ENCODE measurements at places on chromosomes 3 and 15. TPM values are rescaled to one million over a fixed set of nuclear protein-coding genes. Genes with fewer than 3 reads are reported as not detected.

PDHB gene
- 67.8 TPM for total RNA-seq

TMEM207 gene
- total RNA-seq = not detected

NKIRAS1 gene
- total RNA-seq = 7.9 TPM

NPAP1 gene
- total RNA-seq = not detected

CTXND1 gene
- 0.01 TPM for total RNA-seq

CFAP91 gene
- total RNA-seq = 0.40 TPM

TYRO3 gene
- 15.8 TPM for total RNA-seq

KCNH8 gene
- total RNA-seq = not detected

LRRC2 gene
- not detected for total RNA-seq

USP4 gene
- total RNA-seq = 12.6 TPM

MPI gene
- total RNA-seq = 28.0 TPM

CCDC9B gene
- total RNA-seq = 20.2 TPM

WDR93 gene
- total RNA-seq = 0.13 TPM

MESP2 gene
- total RNA-seq = 0.54 TPM

SGO1 gene
- 13.8 TPM for total RNA-seq

LDHAL6B gene
- total RNA-seq = not detected

RTP3 gene
- not detected for total RNA-seq

SCG5 gene
- 2.4 TPM for total RNA-seq

IGSF10 gene
- 0.53 TPM for total RNA-seq

PLA2G4E gene
- not detected for total RNA-seq

B3GNT5 gene
- total RNA-seq = 29.3 TPM

SH3BP5 gene
- 20.3 TPM for total RNA-seq

IRAK2 gene
- 26.4 TPM for total RNA-seq

CFAP161 gene
- total RNA-seq = not detected

LMOD3 gene
- total RNA-seq = not detected

ZNF774 gene
- 0.62 TPM for total RNA-seq

TRIM42 gene
- total RNA-seq = not detected

VEPH1 gene
- 0.13 TPM for total RNA-seq

PPP1R14D gene
- total RNA-seq = not detected

CLDN16 gene
- total RNA-seq = not detected

SMCO1 gene
- total RNA-seq = 0.03 TPM

FMN1 gene
- 0.25 TPM for total RNA-seq

CHDH gene
- total RNA-seq = 1.9 TPM

THRB gene
- total RNA-seq = 1.2 TPM

PIGZ gene
- total RNA-seq = 1.1 TPM

DLEC1 gene
- total RNA-seq = 0.05 TPM

RLBP1 gene
- not detected for total RNA-seq

STRIT1 gene
- not detected for total RNA-seq

IL5RA gene
- not detected for total RNA-seq

CYP1A2 gene
- not detected for total RNA-seq

PARP15 gene
- not detected for total RNA-seq

NANOGP8 gene
- not detected for total RNA-seq

Data from A549 treated with CORT108297 at 1 μM for 4 hours (cell line).